Activated CD4-positive, alpha-beta T cell treated with anti-CD3 and anti-CD28 coated beads, Interleukin-2, amount 50 U/mL, for 16 hours (primary cell): ENCODE measurements at places on chromosomes 13 and 19.
A peak's percentile ranks its signal among the peaks of the same experiment; 100 is the strongest.

- DNase-seq = no peak
Observed at GRCh38 chr13:30088312-30088855, 219.0 kb downstream of the KATNAL1 start.

DNA sequence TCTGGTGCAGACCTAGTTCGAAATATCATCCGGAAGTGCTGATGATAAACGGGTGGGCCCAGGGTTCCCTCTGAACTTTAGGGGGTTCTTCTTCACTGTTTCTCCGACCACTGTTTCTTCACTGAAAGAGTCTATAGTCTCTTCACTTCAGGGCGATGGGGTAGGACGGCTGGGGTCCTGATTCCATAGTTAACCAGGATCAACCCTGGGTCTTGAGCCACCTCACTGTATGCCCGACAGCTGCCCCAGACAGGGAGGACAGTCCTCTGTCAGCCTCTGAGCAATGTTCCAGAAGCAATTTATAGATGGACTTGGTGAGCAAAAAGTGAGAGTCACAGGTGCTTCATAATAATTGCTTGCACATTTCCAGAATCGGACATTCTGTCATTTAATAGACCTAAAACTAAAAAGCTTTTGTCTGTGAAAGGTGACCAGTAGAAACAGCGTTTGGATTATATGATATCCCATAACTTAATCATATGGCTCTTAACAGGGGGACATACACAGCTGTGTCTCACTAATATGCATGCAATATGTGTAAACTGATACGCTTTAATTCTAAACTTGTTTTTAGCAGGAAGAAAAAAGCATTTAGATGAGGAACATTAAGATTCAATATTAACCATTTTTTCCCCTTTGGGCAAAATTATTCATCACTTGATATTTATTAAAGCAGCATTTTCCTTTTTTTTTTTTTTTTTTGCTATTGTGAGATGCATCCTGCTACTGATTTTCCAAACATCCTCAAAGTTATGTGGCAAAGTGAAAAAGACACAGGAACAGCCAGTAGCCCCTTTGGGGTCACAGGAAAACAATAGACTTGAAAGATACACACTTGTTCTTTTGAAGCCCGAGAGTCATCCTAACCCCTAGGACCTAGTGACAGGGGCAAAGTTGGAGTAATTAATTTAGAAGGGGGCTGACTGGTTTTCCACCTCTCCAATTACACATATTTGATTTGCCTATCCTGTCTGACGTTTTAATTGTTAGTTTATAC is 277.0 kb downstream of the ZNF536 start:
- DNase-seq = no peak

DNA sequence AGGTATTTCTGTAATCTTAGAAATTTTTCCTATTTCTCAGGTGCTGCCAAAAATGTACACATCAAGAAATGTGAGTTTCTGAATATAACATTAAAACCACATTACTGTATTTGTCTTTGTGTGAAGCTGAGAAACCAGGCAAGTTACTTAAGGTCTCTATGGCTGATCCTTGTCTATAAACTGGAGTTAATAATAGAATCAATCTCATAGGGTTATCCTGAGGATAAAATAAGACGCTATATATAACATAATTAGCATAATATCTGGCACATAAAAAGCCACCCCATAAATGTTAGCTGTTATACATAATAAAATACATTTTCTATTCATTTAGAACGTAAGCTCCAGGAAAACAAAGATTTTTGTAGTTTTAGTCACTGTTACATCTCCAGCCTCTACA is 6.1 kb downstream of the RNF6 start:
- no peak for DNase-seq

DNA sequence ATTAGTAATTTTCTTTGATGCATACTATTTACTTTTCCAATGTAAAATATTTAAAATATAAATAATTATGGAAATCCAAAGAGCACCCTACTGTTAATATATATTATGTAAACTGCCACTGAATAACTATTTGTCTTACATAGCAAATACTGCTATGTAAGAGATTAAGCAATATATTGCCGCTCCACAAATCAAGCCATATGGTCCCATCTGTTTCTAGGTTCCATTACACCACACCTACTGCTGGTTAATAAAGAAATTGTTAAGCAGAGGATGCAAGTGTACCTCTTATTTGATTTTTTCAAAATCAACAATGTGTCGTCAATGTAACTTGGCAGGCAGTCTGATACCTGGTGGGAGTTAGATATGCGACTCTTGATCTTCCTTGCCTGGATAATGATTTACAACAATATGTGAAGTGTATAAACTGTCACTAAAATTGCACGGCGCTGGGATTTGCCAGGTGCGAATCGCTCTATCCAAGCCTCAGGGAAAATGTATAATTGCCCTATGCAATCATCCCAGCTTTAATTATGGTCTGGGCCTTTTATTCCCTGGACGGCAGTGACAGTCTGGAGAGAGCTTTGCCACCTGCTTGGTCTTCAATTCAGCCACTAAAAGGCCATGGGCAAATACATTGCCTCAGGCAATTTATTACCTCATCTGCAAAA is 16.0 kb downstream of the SMAD9 start:
- no peak for DNase-seq

- no peak for DNase-seq
Observed at GRCh38 chr19:51059715-51060114, 5.2 kb downstream of the KLK13 start.

DNA sequence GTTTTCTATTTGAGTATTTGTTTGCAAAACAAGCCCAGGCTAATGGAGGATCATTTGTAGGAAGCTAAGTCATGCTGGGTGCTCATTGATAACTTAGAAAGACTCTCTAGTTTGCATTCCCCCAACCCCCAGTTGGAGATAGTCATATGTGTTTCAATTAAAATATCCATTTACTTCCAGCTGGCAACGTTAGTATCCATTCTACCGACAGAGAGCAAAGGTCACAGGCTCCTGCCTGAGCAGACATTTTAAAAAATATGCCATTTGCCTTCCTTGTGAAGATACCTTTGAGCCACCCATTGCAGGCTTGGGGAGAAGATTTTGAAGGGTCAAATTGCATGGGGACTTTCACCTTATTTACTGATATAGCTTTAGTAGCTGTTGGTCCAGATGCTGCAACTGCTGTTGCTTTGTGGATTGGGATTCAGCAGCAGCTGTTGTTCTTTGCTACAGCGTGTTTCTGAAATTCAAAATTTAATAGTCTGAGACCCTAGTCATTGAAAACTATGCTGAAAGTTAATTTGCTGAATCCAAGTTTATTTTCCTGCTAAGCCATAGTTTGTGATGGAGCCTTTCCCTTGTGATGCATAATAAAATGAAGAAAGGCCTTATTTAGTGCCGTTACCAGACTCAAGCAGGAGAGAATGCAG is 335.1 kb downstream of the GPC6 start:
- no peak for DNase-seq

DNA sequence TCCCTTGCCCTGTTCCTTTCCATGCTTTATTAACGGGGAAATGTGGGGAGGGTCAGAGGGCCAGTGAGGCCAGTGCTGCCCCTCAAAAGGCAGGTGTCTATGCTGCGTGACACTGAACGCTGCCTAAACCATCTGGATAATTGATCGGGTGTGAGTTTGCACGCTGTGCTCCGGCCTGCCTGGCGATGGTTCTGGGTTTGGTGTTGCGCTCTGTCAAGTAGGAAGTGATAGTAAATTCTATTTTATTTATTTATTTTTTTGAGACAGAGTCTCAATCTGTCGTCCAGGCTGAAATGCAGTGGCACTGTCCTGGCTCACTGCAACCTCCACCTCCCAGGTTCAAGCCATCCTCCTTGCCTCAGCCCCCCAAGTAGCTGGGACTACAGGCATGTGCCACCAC is 86.5 kb downstream of the ATP11A start:
- DNase-seq = no peak

DNA sequence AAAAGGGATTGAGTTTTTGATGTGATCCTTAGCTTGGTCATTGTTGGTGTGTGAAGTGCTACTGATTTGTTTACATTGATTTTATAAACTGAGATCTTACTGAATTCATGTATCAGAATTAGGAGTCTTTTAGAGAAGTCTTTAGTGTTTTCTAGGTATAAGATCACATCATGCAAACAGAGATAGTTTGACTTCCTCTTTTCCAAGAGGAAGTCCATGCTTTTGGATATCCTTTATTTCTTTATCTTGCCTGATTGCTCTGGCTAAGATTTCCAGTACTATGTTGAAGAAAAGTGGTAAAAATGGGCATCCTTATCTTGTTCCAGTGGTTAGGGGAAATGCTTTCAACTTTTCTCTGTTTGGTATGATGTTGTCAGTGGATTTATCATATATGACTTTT is 561.2 kb upstream of the SLITRK1 start:
- no peak for DNase-seq

- no peak for DNase-seq
Observed at GRCh38 chr19:7119582-7119981, 50.1 kb downstream of the ZNF557 start.

DNA sequence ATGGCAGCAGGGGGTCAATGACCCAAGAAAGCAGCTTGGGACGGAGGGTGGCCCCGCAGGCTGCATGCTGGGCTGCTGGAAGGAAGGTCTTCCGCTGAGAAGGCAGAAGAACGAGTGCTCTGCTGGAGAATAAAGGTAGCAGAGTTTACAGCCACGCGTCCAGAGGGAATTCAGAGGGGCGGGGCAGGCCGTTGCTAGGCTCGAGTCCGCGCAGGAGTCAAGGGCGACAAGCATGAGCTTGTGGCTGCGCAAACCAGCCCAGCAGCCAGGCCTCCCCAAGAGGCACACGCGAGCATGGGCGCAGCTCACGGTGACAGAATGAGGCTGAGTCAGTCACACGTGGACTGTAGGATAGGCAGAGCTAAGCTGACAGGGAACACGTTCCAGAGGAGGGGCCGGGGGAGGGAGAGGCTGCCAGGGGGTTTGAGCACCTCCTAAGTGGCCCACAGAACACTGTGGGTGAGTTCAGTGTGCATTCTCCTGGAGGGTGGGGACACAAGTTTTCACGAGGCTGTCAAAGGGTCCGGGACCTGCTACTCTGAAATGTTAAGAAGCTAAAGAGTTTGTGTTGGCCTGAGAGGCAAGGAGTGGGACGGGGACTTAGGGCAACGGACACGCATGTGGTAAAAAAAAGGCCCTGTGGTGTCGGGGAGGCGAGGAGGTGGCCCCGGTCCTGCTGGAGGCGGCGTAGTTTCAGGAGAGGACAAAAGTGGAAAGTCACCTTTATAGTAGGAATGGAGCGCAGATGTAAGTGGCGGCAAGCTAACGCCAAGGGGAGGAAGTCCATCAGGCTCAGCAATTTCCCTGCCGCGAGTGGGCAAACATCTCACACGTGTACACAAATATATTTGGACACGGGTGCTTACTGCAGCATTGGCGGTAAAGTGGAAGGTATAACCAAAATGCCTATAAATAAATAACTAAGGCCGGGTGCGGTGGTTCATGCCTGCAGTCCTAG is 17.7 kb downstream of the RFX2 start:
- no peak for DNase-seq

- DNase-seq = peak; percentile 96
Observed at GRCh38 chr19:1241417-1242095, at the start of gene ATP5F1D. TSS of gene ATP5F1D (plus strand) at chr19:1241751. CDS start at chr19:1241851, 100 bp downstream.

DNA sequence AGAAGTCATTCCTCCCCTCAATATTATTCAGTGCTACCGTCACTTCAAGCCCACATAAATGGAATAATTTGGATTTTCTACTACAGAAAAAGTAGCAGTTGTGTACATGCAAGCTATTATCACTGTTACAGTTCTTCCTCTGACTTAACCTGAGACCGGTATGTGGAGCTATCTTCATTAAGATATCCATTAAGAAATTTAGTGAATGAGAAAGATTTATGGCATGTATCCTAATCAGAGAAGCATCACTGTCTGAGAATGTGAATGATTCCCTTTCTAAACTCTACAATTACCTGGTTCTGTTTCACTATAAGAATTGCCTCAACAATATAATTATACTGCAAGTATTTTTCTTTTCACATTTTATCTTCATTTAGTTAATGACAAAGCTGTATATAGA is 278.7 kb downstream of the KLF5 start:
- no peak for DNase-seq

DNA sequence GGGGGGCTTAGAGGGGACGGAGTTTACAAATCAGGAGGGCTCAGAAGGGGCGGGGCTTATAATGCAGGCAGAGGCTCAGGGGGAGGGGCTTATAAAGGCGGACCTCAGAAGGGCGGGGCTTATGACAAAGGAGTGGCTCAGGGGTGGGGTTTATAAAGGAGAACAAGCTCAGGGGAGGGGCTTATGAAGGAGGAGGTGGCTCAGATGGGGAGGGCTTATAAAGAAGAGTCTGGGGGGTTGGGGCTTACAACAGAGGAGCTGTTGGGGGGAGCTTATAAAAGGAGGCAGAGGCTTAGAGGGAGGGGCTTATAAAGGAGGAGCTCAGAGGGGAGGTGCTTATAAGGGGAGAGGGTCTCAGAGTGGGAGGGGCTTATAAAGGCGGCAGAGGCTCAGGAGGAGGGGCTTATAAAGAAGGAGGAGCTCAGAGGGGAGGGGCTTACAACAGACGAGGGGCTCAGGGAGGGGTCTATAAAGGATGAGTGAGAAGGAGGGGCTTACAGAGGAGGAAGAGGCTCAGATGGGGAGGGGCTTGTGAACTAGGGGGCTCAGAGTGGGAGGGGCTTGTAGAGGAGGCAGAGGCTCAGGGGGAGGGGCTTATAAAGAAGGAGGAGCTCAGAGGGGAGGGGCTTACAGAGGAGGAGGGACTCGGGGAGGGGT is 1.0 kb downstream of the SMIM24 start:
- DNase-seq = peak; percentile 37

- DNase-seq = no peak
Observed at GRCh38 chr13:37594550-37594949, 4.0 kb downstream of the POSTN start.

- DNase-seq = no peak
Observed at GRCh38 chr19:5336195-5336965, 4.2 kb downstream of the PTPRS start.

DNA sequence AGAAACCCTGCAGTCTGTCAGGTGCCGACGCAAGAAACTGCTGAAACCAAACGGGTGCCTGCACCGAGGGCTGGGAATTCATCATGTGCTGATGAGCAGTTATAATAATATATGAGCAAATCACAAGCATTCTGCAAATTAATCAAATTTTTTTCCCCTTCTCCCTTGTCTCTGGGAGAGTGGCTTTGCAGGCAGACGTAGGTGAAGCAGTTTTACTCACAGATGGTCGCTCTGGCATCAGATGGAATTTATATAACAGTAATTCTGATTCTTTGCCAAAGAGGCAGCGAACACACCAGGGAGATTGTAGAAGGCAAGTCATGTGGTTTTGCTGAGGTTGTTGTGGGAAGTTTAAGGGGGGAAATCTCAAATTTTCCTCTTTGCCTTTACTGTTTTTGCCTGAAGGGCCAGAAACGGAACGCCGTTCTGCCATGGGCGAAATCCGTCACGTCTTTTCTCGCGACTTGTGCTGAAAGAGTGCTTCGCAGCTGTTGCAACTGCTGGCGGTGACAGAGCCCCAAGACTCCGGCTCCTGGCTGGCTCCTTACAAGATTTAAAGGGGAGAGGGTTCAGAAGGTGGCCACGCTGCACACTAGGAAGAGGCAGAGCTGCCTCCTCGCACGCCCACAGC is 320.1 kb downstream of the ZNF536 start:
- DNase-seq = no peak

GRCh38 chr13:75489502-75490263 is 7.7 kb upstream of the TBC1D4 start:
- DNase-seq = peak; percentile 69

- DNase-seq = no peak
Observed at GRCh38 chr13:66689037-66689619, 541.0 kb downstream of the PCDH9 start.

GRCh38 chr19:49407079-49407478 is 16.2 kb downstream of the PTH2 start:
- no peak for DNase-seq
